Pulmonary artery endothelial cell (primary cell): ENCODE measurements at places on chromosomes 11 and 22. TPM values are rescaled to one million over a fixed set of nuclear protein-coding genes. Genes with fewer than 3 reads are reported as not detected.

The IGHMBP2 gene
- 9.1 and 13.4 TPM in 2 replicates for total RNA-seq

The ZP1 gene
- total RNA-seq = not detected in 2 replicates

The GGTLC2 gene
- total RNA-seq = not detected in 2 replicates

The CD81 gene
- 176 and 197 TPM in 2 replicates for total RNA-seq

The SF3B2 gene
- total RNA-seq = 107 and 129 TPM in 2 replicates

The EHD1 gene
- 110 and 122 TPM in 2 replicates for total RNA-seq

The SLC1A2 gene
- not detected in 2 replicates for total RNA-seq

The TRIM29 gene
- 0.25 TPM in 1 of 2 replicates, not detected in the other for total RNA-seq

The SLC22A25 gene
- total RNA-seq = not detected in 2 replicates

The TBX10 gene
- not detected in 2 replicates for total RNA-seq
